ENCODE measurements at places on chromosomes 3 and 15. TPM values are rescaled to one million over a fixed set of nuclear protein-coding genes. Genes with fewer than 3 reads are reported as not detected.

- H3K4me1 ChIP-seq: no peaks in the 10 kb centered on the region
- H3K4me3 ChIP-seq: no peak overlapping the region
- H3K36me3 ChIP-seq: no peaks in the 10 kb centered on the region
- no peak overlapping the region for H3K27ac ChIP-seq
- no peak for DNase-seq
- no peaks in the 10 kb centered on the region for H3K27me3 ChIP-seq
These were observed 22.2 kb upstream of the MAP3K13 start for GRCh38 chr3:185340751-185341150.

DNA sequence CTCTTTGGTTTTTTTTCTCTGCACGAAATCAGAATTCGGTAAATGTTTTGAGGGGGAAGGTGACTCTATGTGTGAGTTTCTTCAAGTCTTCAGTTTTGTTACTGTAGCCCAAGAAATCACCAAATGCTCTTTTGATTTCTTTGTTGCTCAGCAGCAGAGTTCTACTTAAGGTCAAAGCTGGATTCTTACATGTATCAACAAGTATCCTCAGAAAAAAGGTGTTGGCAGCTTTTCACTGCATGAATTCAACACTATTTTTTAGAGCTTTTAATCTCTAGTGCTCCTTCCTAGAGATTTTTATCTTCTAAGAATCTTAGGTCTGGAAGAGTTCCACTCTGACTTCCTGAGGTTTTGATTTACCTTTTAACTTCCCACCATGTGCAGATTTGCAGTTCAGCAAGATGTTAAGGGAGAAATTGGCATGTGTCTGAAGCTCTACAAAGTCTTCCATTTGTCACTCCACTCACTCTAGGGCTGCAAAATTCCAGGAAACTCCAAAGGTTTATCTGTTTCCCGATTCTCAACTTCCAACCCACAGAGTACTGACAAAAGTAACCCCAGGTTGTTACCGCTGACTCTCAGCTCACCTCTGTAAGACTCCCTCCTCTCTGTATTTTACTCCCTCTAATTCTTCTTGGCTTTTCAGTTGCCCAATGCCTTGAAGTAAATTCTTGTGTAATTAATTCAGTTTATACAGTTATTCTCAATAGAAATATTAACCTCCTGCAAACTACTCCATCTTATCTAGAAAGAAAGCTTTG lies 13.3 kb upstream of the CD200 start:
- H3K4me3 ChIP-seq: no peak overlapping the region
- H3K36me3 ChIP-seq: no peaks in the 10 kb centered on the region
- H3K4me1 ChIP-seq: no peaks in the 10 kb centered on the region
- no peak overlapping the region for H3K27ac ChIP-seq
- no peak for DNase-seq

- no peak overlapping the region for H3K27ac ChIP-seq
- no peaks in the 10 kb centered on the region for H3K4me1 ChIP-seq
- H3K4me3 ChIP-seq: no peak overlapping the region
- no peak for DNase-seq
These were observed 217.8 kb upstream of the ARHGEF26 start for GRCh38 chr3:153903430-153903829.

- H3K27me3 ChIP-seq: no peaks in the 10 kb centered on the region
- H3K36me3 ChIP-seq: peaks cover 68% of the 10 kb centered on the region
- peaks cover 82% of the 10 kb centered on the region for H3K4me1 ChIP-seq
- no peak overlapping the region for H3K4me3 ChIP-seq
- DNase-seq: no peak
These were observed 5.1 kb upstream of the HAPLN3 start for GRCh38 chr15:88900309-88900981.

DNA sequence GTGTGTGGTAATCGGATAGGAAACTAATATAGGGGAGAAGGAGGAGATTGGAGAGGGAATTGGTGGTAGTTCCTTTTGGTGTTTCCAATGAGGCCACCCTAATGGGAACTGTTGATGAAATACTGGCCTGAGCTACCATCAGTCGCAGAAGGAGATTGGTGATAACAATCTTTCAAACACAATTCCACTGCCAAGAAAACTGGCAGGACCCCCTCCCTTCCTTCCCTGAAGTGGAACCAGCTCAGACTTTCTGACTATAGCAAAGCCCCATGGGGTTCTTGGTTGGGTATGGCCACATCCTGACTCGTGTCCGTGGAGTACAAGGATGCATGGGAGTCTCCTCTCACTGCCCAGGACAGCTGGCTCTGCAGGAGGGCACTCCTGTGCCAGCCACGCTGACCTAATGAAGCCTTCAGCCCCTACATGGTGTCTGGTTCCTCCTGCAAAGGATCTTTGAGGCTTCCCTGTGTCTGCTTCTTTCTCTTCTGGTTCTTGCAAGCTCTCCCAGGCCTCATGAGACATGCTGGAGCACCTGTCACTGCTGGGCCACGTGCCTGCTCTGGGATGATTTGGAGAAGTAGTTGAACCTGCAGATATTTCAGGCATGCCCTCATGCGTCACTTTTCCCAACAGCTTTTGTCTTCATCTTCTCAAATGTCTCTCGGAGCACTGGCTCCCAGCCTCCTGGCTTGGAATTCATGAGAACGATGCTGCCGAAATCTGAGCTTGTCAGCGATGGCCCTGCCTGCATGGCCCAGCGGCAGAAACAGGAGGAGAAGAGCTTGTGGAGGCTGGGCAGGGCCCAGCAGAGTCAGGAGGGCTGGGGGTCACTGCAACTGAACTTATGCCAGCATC lies 90.0 kb upstream of the ADPGK start:
- H3K4me1 ChIP-seq: no peaks in the 10 kb centered on the region
- H3K36me3 ChIP-seq: no peaks in the 10 kb centered on the region
- DNase-seq: no peak
- no peak overlapping the region for H3K27ac ChIP-seq
- H3K4me3 ChIP-seq: no peak overlapping the region

GRCh38 chr15:79450648-79451047 lies 18.5 kb downstream of the MINAR1 start:
- H3K4me3 ChIP-seq: no peak overlapping the region
- H3K36me3 ChIP-seq: no peaks in the 10 kb centered on the region
- H3K4me1 ChIP-seq: no peaks in the 10 kb centered on the region
- no peaks in the 10 kb centered on the region for H3K27me3 ChIP-seq

DNA sequence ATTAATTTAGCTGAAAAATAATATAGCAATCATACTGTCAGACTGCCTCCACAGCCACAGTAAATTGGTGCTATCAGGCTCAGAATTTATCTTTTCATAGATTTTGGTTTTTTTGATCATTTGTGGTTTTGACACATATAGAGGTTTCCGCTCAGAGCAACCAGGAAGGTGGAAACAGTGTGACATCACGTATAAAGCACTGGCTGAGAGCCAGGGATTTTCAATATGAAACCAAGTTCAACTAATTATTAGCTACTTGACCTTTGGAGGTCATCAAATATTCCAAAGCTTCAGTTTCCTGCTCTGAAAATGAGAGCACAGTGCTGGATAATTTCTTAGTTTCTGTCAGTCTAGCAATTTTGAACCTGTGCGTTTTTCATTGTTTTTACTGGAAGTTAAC lies 433.8 kb upstream of the SUCLG2 start:
- H3K27ac ChIP-seq: no peak overlapping the region
- peaks cover 13% of the 10 kb centered on the region for H3K4me1 ChIP-seq
- no peak for DNase-seq
- H3K4me3 ChIP-seq: no peak overlapping the region
- no peaks in the 10 kb centered on the region for H3K27me3 ChIP-seq

DNA sequence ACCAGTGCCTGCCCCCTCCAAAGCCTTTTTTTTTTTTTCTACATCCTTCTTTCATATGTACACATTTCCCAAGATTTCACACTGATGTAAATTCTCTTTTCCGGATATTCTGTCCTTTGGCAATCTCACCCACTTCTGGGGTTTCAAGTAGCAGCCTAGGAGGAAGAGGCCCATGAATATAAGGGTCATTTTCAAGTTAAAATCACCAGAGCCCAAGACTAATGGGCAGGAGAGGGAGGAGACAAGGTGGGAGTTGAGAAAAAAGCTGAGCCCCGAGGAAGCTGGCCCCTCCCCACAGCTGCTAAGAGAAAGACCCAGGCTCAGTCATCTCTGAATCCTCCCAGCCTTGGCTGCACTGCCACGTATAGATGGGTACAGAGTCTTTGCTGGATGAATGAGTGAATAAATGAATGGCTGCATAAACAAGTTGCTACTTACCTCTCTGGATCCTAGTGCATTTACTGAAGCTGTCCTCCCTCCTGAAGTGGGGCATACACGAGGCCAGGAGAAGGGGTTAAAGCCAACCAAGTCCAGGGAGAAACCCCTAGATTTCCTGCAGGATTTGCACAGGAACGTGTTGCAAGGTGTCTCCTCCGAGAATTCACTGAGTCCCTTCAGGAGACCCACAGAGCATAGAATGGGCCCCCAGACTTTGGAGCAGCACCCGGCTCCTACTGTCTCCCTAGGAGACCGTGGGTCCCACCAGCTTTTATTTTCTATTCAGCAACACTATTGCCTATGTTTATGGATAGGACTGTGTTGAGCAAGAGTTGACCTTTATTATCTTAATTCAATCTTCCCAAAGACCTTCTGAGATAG lies 100.8 kb upstream of the LIPC start:
- H3K4me1 ChIP-seq: peaks cover 29% of the 10 kb centered on the region
- no peaks in the 10 kb centered on the region for H3K36me3 ChIP-seq
- no peak for DNase-seq
- no peaks in the 10 kb centered on the region for H3K27me3 ChIP-seq

- H3K27ac ChIP-seq: no peak overlapping the region
- no peak for DNase-seq
- H3K4me3 ChIP-seq: no peak overlapping the region
- H3K36me3 ChIP-seq: no peaks in the 10 kb centered on the region
These were observed 14.5 kb downstream of the MESP2 start for GRCh38 chr15:89790661-89791060.

DNA sequence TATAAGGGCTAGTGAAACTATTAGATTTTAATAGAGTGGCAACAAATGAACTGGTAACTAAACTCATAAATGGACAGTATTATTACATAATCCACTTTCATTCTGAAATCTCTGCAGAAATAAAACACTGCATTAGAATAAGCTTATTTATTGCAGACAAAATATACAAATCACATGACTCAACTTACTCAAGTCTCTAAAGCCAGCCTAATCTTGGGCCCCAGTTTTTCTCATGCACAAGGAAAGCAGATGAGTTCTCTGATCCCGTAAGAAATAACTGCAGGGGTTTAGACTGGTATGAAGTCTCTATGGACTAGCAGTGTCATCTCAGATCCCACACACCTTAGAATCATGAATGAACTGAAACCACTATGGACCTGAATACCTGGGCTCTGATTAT lies 5.8 kb downstream of the DLG1 start:
- H3K27me3 ChIP-seq: no peaks in the 10 kb centered on the region
- H3K4me1 ChIP-seq: peaks cover 4% of the 10 kb centered on the region
- H3K36me3 ChIP-seq: peaks cover 4% of the 10 kb centered on the region
- no peak for DNase-seq

GRCh38 chr3:7203969-7204847 lies 343.3 kb downstream of the GRM7 start:
- H3K27ac ChIP-seq: no peak overlapping the region
- no peak for DNase-seq
- no peaks in the 10 kb centered on the region for H3K36me3 ChIP-seq
- H3K4me1 ChIP-seq: no peaks in the 10 kb centered on the region
- no peak overlapping the region for H3K4me3 ChIP-seq

- no peaks in the 10 kb centered on the region for H3K4me1 ChIP-seq
- H3K4me3 ChIP-seq: no peak overlapping the region
- H3K27me3 ChIP-seq: no peaks in the 10 kb centered on the region
- no peak overlapping the region for H3K27ac ChIP-seq
- H3K36me3 ChIP-seq: no peaks in the 10 kb centered on the region
These were observed 23.5 kb upstream of the LRTM1 start for GRCh38 chr3:54951405-54951804.

GRCh38 chr3:136787349-136787748 lies 31.6 kb upstream of the SLC35G2 start:
- DNase-seq: no peak
- H3K4me1 ChIP-seq: peaks cover 10% of the 10 kb centered on the region
- peak overlapping the region; percentile 67 for H3K27ac ChIP-seq
- H3K27me3 ChIP-seq: no peaks in the 10 kb centered on the region

GRCh38 chr15:88982304-88982945 lies 69.2 kb upstream of the MFGE8 start:
- peaks cover 13% of the 10 kb centered on the region for H3K4me1 ChIP-seq
- no peaks in the 10 kb centered on the region for H3K36me3 ChIP-seq
- no peak overlapping the region for H3K4me3 ChIP-seq
- DNase-seq: peak; percentile 93
- H3K27ac ChIP-seq: peak overlapping the region; percentile 17

- H3K27ac ChIP-seq: no peak overlapping the region
- no peaks in the 10 kb centered on the region for H3K4me1 ChIP-seq
- H3K27me3 ChIP-seq: no peaks in the 10 kb centered on the region
- no peaks in the 10 kb centered on the region for H3K36me3 ChIP-seq
- H3K4me3 ChIP-seq: no peak overlapping the region
These were observed 43.3 kb upstream of the VIPR1 start for GRCh38 chr3:42459151-42459550.

GRCh38 chr3:155391104-155391503 lies 97.6 kb upstream of the STRIT1 start:
- no peak for DNase-seq
- no peaks in the 10 kb centered on the region for H3K27me3 ChIP-seq
- no peaks in the 10 kb centered on the region for H3K4me1 ChIP-seq
- H3K4me3 ChIP-seq: no peak overlapping the region
- H3K27ac ChIP-seq: no peak overlapping the region
- H3K36me3 ChIP-seq: no peaks in the 10 kb centered on the region

DNA sequence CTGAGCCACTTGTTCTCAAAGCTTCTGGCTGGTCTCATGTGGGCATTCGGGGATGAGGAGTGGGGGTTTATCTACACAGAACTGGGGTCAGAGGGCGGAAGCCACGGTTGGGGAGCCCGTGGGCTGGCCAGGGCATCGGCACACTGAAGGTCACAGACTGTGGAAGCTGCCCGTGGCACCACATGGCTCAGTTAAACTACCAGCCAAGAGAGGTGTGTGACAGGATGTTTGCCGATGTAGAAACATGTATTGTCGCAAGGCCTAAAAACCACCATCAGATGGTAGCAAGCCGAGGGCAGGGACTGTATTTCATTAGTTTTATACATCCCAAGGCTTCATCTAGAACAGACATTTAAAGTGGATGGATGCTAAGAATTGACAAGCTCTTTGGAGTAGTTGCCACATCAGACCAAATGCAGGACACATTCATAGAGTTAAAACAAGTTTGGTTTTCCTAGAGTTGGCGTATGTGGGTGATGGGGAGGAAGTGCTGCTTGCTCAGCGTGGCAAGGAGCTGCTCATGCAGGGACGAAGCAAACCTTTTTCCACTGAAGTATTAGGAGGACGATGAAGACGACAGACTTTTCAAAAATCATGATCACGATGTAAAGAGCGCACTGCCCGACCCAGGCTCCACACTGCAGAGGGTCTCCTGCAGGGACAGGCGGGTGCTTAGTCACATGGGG lies 9.6 kb upstream of the MUSTN1 start:
- H3K27me3 ChIP-seq: no peaks in the 10 kb centered on the region
- H3K36me3 ChIP-seq: peaks cover 51% of the 10 kb centered on the region
- peaks cover 11% of the 10 kb centered on the region for H3K4me1 ChIP-seq
- H3K4me3 ChIP-seq: peak overlapping the region; percentile 25
- H3K27ac ChIP-seq: peak overlapping the region; percentile 89

Gene UROC1
- total RNA-seq: not detected

Gene TLR9
- not detected for total RNA-seq

Gene TBCCD1
- 6.4 TPM for total RNA-seq

Gene CPLX3
- not detected for total RNA-seq

Gene LRRC58
- total RNA-seq: 14.7 TPM

Gene THAP10
- total RNA-seq: 3.1 TPM

Gene KBTBD13
- total RNA-seq: 0.21 TPM

Gene FRMD4B
- 13.5 TPM for total RNA-seq

Gene LMAN1L
- not detected for total RNA-seq

Gene MINAR1
- 0.21 TPM for total RNA-seq

Gene SLC24A1
- 2.0 TPM for total RNA-seq

Gene EDEM1
- total RNA-seq: 27.2 TPM

Gene ZDHHC19
- total RNA-seq: not detected

Gene ACTRT3
- 0.32 TPM for total RNA-seq

Gene TEX9
- 12.5 TPM for total RNA-seq

Data from ascending aorta (tissue), 2 donors.